Left lung (tissue), 14 donors: ENCODE measurements at places on chromosomes 1 and 21.

DNA sequence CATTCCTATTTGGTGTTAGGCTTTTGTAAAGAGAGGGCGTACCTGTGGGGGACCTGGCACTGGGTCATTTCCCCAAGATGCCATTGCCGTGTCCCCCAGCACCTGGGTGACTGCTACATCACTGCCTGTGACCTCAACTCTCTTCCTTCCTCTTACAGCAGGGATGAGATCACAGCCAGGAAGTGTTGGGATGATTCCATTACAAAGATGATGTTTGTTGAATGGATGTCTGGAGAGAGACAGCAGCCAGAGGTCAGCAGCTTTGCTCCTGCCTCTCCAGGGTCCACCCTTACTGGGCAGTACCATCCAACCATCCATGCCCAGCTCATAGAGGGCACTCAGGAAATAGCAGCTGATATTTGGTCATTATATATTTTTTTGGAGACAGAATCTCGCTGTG, 35.1 kb downstream of the TMEM51 start:
- no peaks in the 10 kb centered on the region for H3K27me3 ChIP-seq
- H3K4me3 ChIP-seq = no peak overlapping the region
- H3K4me1 ChIP-seq = no peaks in the 10 kb centered on the region
- DNase-seq = no peak
- H3K36me3 ChIP-seq = no peaks in the 10 kb centered on the region
- peak overlapping the region; percentile 33 for H3K27ac ChIP-seq

- no peaks in the 10 kb centered on the region for H3K27me3 ChIP-seq
- H3K4me3 ChIP-seq = no peak overlapping the region
Measured at GRCh38 chr1:162954824-162955223, 93.8 kb upstream of the CCDC190 start.

DNA sequence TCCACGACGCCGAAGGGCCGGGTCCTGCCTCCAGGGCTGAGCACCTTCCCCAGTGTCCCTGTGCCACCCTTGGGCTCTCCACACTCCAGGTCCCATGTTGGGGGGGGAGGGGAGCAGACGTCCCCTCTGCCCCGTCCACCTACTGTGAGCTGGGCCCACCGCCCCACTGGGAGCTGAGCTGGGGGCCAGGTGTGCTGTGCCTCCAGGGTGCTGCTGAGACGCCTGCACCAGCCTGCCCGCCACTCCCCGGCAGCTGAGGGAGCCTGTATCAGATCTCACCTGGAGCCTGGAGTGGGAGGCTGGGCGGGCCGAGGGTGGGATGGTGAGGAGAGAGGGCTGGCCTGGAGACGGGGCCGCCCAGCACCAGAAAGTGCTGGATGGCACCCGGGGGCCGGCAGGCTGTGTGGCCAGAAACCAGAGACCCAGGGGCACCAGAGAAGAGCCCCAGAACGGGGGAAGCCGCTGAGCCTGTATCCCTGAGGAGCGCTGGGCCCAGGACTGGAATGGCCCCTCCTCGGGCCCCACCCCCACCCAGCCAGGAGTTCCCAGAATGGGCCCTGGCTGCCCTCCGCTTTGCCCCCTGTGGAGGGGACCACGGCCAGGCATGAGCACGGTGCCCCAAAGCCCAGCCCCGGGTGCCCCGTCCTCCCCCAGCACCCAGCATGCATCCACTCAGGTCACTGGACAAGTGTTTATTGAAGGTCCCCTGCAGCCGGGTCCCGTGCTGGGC, 3.4 kb downstream of the TNFRSF18 start:
- H3K4me1 ChIP-seq = peaks cover 33% of the 10 kb centered on the region
- DNase-seq = no peak
- no peaks in the 10 kb centered on the region for H3K36me3 ChIP-seq

DNA sequence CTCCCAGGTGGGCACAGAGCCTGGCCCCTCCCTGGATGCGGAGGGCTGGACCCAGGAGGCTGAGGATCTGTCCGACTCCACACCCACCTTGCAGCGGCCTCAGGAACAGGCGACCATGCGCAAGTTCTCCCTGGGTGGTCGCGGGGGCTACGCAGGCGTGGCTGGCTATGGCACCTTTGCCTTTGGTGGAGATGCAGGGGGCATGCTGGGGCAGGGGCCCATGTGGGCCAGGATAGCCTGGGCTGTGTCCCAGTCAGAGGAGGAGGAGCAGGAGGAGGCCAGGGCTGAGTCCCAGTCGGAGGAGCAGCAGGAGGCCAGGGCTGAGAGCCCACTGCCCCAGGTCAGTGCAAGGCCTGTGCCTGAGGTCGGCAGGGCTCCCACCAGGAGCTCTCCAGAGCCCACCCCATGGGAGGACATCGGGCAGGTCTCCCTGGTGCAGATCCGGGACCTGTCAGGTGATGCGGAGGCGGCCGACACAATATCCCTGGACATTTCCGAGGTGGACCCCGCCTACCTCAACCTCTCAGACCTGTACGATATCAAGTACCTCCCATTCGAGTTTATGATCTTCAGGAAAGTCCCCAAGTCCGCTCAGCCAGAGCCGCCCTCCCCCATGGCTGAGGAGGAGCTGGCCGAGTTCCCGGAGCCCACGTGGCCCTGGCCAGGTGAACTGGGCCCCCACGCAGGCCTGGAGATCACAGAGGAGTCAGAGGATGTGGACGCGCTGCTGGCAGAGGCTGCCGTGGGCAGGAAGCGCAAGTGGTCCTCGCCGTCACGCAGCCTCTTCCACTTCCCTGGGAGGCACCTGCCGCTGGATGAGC, 34.2 kb downstream of the TRIM11 start:
- peaks cover 15% of the 10 kb centered on the region for H3K27me3 ChIP-seq
- no peaks in the 10 kb centered on the region for H3K36me3 ChIP-seq
- no peak overlapping the region for H3K27ac ChIP-seq

DNA sequence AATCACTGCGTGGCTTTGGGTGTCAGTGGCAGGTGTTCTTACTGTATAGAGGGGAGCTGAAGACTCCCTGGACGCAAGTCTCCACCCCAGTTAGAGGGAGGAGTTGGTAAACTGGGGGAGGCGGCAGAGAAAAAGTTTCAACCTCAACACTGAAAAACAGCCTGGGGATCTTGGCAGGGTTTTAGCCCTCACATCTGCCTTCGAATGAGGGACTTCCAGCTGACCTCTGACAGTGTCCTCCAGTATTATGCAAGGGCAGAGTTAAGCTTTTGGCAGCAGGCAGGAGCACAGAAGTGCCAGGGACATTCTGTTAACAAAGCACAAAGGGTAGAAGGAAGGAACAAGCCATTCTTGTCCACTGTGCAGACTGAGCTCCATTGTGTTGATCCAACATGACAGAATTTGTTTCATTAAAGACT, 41.2 kb upstream of the RAB4A start:
- no peaks in the 10 kb centered on the region for H3K36me3 ChIP-seq
- H3K27me3 ChIP-seq = no peaks in the 10 kb centered on the region
- H3K4me1 ChIP-seq = peaks cover 16% of the 10 kb centered on the region
- no peak for DNase-seq
- H3K27ac ChIP-seq = peak overlapping the region; percentile 5

- H3K36me3 ChIP-seq = no peaks in the 10 kb centered on the region
- no peak overlapping the region for H3K27ac ChIP-seq
- H3K4me1 ChIP-seq = no peaks in the 10 kb centered on the region
- H3K4me3 ChIP-seq = no peak overlapping the region
- DNase-seq = no peak
Measured at GRCh38 chr1:179599623-179600249, 8.1 kb downstream of the TDRD5 start.

- H3K4me1 ChIP-seq = no peaks in the 10 kb centered on the region
- H3K27me3 ChIP-seq = no peaks in the 10 kb centered on the region
- H3K4me3 ChIP-seq = no peak overlapping the region
- no peaks in the 10 kb centered on the region for H3K36me3 ChIP-seq
- H3K27ac ChIP-seq = no peak overlapping the region
Measured at GRCh38 chr1:248243204-248243603, 12.0 kb downstream of the OR2M4 start.

DNA sequence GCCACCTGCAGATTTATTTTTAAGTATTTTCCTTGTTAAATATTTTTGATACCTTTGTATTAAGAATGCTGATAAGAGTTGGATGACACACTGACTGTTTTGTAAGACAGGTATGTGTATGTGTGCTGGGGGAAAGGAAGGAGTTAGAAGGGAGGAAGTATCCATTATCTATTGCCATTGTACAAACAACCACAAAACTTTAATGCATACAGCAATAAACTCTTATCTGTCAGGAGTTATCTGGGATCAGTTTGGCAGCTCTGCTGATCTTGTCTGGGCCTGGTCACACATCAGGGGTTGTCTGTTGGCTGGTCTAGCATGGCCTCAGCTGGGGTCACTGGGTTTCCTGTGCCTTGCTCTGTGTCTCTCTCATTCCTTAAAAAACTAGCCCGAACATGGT, 423.9 kb upstream of the USP24 start:
- H3K27me3 ChIP-seq = no peaks in the 10 kb centered on the region
- no peaks in the 10 kb centered on the region for H3K4me1 ChIP-seq
- H3K36me3 ChIP-seq = no peaks in the 10 kb centered on the region
- no peak overlapping the region for H3K27ac ChIP-seq

DNA sequence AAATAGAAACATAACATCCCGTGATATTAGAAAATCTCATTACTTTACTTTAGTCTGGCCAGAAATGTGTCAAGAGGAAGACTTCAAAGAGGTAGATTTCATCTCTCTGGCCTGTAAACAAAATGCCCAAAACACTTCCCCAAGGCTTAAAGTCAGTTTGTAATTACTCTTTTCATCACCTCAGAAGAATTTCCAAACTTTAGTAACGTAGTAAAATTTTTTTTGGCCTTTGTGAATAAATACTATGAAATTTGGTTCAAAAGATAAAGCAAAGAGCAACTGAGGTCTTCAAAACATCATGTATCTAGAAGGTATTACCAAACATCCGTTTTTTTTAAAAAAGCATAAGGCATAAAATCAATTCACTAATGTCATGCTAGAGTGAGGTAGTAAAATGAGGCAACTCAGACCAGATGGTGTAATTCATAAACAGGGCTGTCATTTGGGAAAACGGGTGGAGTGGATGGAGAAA, 51.4 kb downstream of the LEPR start:
- H3K4me1 ChIP-seq = peaks cover 9% of the 10 kb centered on the region
- H3K36me3 ChIP-seq = no peaks in the 10 kb centered on the region
- no peaks in the 10 kb centered on the region for H3K27me3 ChIP-seq

DNA sequence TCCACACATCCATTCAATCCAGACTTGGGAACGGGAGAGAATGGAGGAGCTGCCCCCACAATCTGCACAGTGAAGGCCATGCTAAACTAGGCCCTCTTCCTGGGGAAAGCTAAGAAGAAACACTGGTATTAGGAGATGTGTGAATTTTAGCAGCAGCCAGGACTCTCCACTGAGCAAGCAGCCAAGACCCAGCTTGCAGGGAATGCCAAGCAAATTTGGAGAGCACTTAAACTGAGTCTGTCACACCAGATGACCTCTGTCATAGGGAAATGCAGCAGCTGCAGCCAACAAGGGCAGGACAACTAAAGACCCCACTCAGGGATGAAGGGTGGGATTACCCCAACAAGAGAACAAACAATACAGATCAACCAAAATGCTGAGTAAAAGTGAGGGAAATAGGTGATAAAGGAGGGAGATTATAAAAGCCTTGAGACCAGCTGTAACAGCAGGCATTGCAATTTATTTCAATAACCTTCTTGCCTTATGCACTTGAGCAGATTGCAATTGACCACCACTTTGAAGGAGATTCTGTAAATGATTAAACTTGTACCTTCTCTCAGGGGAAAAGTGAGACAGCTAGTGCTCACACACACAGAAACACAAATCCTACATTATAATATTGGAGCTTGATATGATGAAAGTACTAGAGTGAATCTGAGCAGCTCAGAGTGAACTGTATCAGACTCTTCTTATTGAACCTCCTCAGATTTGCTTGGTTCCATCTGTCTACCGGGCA, 2.5 kb upstream of the CLCA1 start:
- no peaks in the 10 kb centered on the region for H3K27me3 ChIP-seq
- no peak for DNase-seq
- H3K4me3 ChIP-seq = no peak overlapping the region

GRCh38 chr21:45791562-45792418, 148.3 kb downstream of the PCBP3 start:
- no peak overlapping the region for H3K27ac ChIP-seq
- no peaks in the 10 kb centered on the region for H3K27me3 ChIP-seq
- H3K4me3 ChIP-seq = no peak overlapping the region

GRCh38 chr1:118923319-118923718, 64.8 kb downstream of the TBX15 start:
- no peaks in the 10 kb centered on the region for H3K27me3 ChIP-seq
- H3K27ac ChIP-seq = no peak overlapping the region
- no peak for DNase-seq
- no peaks in the 10 kb centered on the region for H3K36me3 ChIP-seq
- no peaks in the 10 kb centered on the region for H3K4me1 ChIP-seq

- no peaks in the 10 kb centered on the region for H3K36me3 ChIP-seq
- no peak overlapping the region for H3K27ac ChIP-seq
- no peaks in the 10 kb centered on the region for H3K27me3 ChIP-seq
- no peaks in the 10 kb centered on the region for H3K4me1 ChIP-seq
- no peak for DNase-seq
Measured at GRCh38 chr21:29114765-29115500, 15.5 kb upstream of the MAP3K7CL start.

GRCh38 chr1:35856964-35857363, 26.0 kb upstream of the AGO1 start:
- no peaks in the 10 kb centered on the region for H3K4me1 ChIP-seq
- DNase-seq = no peak
- H3K4me3 ChIP-seq = no peak overlapping the region
- no peak overlapping the region for H3K27ac ChIP-seq
- no peaks in the 10 kb centered on the region for H3K27me3 ChIP-seq

DNA sequence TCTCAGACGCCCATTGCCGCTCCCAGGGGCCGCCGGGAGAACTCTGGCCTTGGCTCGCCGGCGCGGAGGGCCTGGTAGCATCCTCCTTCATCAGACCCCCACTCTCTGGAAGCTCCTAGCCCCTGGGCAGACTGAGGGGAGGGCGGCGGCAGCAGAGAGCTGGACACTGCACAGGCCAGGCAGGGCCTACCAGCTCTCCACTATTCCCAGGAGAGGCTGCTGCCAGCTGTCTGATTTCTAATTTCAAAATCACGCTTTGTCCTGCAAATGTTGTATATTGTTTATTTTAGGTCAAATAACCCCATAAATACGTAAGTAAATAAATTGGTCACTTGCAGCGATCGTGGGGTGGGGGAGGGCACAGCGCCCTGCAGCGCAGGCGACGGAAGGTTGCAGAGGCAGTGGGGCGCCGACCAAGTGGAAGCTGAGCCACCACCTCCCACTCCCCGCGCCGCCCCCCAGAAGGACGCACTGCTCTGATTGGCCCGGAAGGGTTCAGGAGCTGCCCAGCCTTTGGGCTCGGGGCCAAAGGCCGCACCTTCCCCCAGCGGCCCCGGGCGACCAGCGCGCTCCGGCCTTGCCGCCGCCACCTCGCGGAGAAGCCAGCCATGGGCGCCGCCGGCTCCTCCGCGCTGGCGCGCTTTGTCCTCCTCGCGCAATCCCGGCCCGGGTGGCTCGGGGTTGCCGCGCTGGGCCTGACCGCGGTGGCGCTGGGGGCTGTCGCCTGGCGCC, at the start of gene MTARC1:
TSS of gene MTARC1 (plus strand) at position 577 of the 732 bp plus-strand sequence. CDS start at position 609, 32 bp downstream.
- peaks cover 5% of the 10 kb centered on the region for H3K4me1 ChIP-seq
- H3K27ac ChIP-seq = peak within 1 kb of the TSS; percentile 86
- DNase-seq = peak; percentile 94
- no peaks in the 10 kb centered on the region for H3K27me3 ChIP-seq
- H3K4me3 ChIP-seq = peak within 1 kb of the TSS; percentile 42

DNA sequence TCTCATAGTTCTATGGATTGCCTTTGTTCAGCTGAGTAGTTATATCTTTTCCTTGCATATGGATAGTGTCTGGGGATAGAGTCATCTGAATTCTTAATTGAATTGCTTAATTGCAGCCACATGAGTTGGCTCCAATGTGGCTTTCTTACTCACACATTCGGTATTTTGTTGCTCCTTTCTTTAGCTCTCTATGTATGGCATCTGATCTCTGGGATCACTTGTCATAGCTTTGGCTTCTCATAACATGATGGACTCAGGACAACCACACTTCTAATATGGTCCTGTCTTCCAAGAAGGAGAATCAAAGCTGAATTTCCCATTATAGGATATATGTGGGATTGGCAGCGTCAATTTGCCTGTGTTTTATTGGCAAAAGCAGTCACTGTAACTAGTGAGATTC, 716.2 kb downstream of the NCAM2 start:
- no peak overlapping the region for H3K27ac ChIP-seq
- H3K4me3 ChIP-seq = no peak overlapping the region
- H3K27me3 ChIP-seq = no peaks in the 10 kb centered on the region
- no peaks in the 10 kb centered on the region for H3K4me1 ChIP-seq
